ENCODE measurements at places on chromosomes 1 and 21.

DNA sequence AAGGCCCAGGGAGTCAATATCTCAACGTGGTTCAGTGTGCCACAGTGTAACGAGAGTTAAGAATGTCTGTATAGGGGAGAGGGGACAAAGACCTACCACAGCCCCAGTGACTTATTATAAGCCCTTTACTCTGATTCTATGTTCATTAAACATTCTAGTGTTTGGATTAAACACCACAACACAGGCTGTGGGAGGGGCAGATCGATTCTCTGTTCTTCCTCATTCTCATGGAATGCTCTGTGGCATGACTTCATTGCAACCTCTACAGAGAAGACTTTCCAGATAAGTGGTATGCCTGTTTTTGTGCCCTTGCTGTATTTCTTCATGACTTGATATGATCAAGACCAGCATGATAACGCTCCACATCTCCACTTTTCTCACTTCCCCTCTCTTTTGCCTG is 39.0 kb upstream of the CD5L start:
- no peak for DNase-seq

DNA sequence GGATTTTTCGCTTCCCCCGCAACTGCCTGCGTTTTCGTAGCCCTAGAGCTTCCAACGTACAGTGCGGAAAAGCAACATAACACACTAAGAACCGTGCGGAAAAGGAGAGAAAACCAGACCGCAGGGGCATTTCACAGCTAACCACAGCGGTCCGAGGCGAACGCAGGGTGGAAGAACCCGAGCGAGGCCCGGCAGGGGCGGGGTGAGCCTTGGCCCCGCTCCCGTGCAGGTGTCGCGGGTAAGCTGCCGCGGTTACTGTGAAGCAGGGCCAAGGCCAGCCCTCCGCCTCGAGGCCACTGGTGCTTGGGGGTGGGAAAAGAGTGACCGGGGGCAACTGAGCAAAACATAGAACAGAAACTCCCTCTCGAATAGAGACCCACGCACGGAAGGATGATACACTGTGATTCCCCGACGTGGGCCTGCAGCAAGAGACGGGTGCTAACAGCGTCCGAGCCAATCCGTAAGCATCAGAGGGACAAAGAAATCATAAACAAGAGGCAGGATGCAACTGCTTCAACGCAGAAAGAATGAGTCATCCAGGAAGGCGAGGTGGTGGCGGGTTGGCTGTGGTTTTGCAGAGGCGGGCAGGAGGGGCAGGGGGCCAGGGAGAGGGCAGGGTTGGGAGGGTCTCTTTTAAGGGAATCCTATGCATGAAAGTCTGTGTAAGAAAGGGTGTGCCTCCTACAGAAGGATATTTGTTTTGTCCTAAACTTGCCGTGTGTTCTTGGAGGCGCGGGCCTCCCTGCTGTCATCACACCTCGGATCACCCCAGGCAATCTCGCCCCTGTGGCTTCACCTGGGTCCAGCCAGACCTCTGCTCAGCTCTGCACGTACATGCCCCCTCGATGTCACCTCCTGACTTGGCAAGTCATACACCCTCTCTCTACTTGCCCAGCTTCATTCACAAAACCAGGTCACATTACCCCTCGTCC is 7.3 kb downstream of the GNG4 start:
- DNase-seq: peak; percentile 77

DNA sequence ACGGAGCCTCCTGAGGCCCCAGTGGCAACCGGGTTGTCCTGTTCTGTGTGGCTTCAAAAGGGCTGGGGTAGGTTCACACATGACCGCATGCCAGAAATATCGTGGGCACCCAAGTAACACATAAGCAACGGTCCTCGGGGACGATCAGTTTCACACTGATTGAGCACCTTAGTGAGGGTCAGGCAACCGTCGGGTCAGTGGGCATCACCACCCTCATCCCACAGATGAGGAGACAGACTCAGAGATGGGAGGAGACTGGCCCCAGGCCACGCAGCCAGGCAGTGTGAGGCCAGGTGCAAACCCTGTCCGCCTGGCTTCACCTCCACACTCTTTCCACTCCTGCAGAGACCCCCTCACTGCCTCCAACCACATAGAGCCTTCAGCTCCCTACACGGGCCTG is 309.8 kb downstream of the MATN1 start:
- no peak for DNase-seq

DNA sequence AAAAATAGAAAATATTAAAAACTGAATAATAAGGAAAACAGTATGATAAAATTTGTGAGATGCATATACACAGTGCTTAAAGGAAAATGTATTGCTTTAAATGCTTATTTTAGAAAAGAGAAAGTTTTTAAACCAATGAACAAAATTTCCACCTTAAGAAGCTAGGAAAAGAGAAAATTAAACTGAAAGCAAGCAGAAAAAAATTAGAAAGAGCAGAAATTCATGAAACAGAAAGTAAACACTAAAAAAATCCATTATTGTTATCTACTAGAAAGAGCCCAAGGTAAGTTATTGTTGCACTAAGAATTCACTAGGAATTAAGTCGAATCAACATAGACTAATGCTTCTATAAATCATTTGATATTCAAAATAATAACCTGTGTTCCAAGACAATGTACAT is 67.7 kb downstream of the PIK3R3 start:
- no peak for DNase-seq
